ENCODE measurements at places on chromosomes 6 and 20. TPM values are rescaled to one million over a fixed set of nuclear protein-coding genes. Genes with fewer than 3 reads are reported as not detected.

- no peak for DNase-seq
Observed at GRCh38 chr20:60986506-60987156, 265.4 kb upstream of the CDH4 start.

DNA sequence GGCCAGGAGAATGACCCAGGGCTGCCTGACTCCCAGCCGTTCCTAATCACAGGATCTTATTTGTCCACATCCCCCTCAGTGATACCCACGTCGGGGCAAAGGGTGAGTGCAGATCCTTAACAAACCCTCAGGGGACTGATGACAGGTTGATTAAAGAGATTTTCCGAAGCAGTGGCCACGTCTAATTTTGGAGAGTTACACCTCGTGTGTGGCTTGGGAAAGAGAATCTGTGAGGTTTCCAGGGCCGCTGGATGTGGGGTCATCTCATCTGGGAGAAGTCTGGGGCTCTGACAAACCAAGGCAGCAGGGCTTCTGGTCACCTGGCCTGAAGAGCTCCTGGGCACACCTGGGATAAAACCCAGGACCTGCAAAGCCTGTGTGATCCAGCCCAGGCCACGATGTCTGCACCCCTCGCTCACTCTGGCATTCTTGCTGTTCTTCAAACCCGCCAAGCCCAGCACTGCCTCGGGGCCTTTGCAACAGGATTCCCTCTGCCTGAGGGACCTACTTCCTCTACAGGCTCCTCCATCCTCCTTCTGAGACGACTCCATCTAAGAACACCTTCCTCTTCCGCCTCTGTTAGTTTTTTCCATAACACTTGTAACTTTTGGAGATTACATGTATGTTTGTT lies 4.7 kb downstream of the JPH2 start:
- no peak for DNase-seq

DNA sequence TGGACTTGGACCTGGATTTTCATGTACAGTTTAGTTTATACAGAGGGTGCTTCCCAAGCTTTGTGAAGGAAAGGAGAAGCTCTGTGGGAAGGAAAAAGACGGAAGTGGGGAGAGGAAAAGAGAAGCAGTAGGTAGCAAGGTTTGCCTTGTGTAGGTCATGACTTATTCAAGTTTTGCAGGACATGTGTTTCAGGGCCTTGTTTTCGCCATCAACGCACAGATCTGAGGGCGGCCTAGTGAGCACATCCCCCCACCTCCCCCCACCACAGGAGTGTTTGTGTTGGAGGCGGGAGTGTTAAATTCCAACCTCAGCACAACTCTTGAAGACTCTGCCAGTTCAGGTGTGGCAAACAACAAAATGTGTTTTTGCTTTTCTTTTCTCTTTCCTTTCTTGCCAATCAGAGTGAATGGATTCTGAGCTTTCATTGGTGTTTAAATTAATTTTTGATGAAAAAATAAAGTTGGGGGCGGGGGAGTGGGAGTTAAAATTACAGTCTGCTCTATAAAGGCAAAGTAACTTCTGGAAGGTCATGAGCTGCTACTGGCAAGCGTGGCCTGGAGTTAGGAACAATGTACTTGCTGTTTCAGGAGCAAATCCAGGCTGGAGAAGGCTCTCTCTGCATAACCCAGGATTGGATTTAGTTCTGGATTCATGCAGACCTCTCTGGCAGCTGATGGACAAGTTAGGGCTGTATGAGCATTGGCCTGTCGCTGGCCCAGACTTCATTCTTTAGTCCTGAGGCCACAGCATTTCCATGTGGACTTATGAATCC lies 338.5 kb downstream of the CD83 start:
- DNase-seq, result no peak

- DNase-seq, result peak; percentile 19
Observed at GRCh38 chr6:152161501-152161900, 354.0 kb downstream of the ESR1 start.

Gene GABRR2
- total RNA-seq, result 0.39 TPM

Gene PROKR2
- total RNA-seq, result not detected

All from cardiac muscle cell (in vitro differentiated cells and primary cell).